ENCODE measurements at places on chromosomes 11 and 22.

GRCh38 chr22:50585238-50585637 lies 2.6 kb upstream of the CHKB start:
- DNase-seq: no peak

GRCh38 chr11:82229341-82229740 lies 504.3 kb downstream of the FAM181B start:
- DNase-seq: no peak

GRCh38 chr11:133901999-133902398 lies 54.8 kb downstream of the IGSF9B start:
- DNase-seq: no peak

- no peak for DNase-seq
These were observed 975 bp upstream of the MDK start for GRCh38 chr11:46380340-46381047.

DNA sequence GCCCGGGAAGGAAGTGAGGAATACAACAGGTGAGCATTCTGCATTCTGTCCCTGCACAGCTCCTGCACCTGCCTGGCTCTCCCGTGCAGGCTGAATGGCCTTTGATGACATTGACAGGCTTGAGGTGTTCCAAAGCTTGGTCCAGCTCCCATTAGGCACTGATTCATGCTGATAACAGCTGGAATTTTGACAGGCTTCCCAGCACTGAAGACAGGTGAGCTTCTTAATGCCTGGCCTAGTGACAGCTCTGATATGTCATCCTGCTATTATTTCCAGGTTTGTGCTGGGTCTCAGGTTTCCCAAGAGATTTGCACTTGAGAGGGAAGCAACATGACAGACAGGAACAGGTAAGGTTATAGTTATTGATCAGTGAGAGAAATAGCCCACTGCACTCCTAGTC lies 58.0 kb upstream of the MTNR1B start:
- DNase-seq: no peak

GRCh38 chr11:215581-216037 lies 8.1 kb downstream of the RIC8A start:
- no peak for DNase-seq
